ENCODE measurements at places on chromosomes 2 and 18. TPM values are rescaled to one million over a fixed set of nuclear protein-coding genes. Genes with fewer than 3 reads are reported as not detected.

ACOXL gene
- not detected for total RNA-seq

DDX1 gene
- 54.3 TPM for total RNA-seq

NT5DC4 gene
- total RNA-seq: not detected

LYG1 gene
- total RNA-seq: 0.50 TPM

CSRNP3 gene
- total RNA-seq: 0.66 TPM

SGPP2 gene
- not detected for total RNA-seq

C2orf81 gene
- 1.5 TPM for total RNA-seq

FOXI3 gene
- total RNA-seq: not detected

DSG1 gene
- total RNA-seq: not detected

C1GALT1C1L gene
- 0.51 TPM for total RNA-seq

SUCLG1 gene
- 71.1 TPM for total RNA-seq

CDH2 gene
- total RNA-seq: 2.0 TPM

IL1R2 gene
- 1.0 TPM for total RNA-seq

All from fibroblast of lung (primary cell).